DMS 273 treated with DMSO at 0.1 percent for 48 hours (cell line): ENCODE measurements at places on chromosomes 16 and 17.

GRCh38 chr16:27756206-27756970 lies 206.4 kb downstream of the KATNIP start:
- no peak for DNase-seq

DNA sequence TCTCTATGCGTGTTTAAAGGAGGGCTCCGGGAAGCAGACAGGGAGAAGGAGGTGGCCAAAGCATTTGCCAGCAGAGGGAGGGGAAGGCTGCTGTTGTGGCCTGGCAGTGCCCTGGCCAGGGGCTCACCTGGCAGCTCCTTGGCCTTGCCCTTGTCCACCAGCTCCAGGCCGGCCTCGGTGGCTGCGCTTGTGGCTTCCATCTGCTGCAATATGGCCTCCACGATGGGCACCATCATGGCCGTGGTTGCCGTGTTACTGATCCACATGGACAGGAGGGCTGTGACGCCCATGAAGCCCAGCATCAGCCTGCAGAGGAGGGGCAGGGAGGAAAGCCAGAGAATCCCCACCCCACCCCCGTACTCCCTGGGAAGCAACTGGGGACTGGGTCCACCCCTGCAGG lies 9.4 kb downstream of the SLC13A5 start:
- no peak for DNase-seq

- no peak for DNase-seq
Observed at GRCh38 chr16:47581114-47581513, 120.0 kb downstream of the PHKB start.

GRCh38 chr17:21028192-21028591 lies 14.6 kb downstream of the USP22 start:
- no peak for DNase-seq
